ENCODE measurements at places on chromosomes 1 and 21.

DNA sequence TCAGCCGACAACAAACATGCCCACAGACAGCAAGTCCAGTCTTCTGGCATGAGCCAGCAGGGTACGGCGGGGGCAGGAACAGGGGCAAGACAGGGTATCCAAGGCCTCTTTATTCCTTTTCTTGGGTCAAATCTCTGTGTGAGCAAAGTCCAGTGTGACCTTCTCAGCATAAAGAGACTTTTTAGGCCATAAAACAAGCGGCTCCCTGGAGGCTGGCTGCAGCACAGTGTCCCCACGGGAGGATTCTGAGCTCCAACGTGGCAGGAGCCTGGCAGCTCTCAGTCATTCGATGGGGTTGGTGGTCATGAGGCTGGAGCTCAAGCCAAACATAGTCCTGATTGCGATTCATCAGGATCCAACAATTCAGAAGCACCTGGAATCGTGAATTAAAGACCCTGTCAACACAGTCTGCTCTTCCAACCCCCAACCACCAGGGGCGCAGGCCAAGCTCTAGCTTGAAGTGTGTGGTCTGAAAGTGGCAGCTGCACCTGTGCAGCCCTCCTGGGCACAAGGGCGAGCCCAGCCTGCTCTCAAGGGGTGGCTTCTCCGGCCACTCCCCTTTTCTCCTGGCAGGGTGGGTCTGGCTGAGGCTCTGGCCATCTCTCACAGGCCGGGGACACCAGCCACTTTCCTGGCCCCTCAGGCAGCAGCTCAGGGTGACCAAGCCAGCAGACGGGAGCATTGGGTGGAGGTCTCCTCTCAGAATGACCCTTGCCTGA is 62.1 kb downstream of the SLC66A1 start:
- no peak for DNase-seq

GRCh38 chr1:44314452-44314851 is 40.6 kb downstream of the ERI3 start:
- DNase-seq, result no peak

DNA sequence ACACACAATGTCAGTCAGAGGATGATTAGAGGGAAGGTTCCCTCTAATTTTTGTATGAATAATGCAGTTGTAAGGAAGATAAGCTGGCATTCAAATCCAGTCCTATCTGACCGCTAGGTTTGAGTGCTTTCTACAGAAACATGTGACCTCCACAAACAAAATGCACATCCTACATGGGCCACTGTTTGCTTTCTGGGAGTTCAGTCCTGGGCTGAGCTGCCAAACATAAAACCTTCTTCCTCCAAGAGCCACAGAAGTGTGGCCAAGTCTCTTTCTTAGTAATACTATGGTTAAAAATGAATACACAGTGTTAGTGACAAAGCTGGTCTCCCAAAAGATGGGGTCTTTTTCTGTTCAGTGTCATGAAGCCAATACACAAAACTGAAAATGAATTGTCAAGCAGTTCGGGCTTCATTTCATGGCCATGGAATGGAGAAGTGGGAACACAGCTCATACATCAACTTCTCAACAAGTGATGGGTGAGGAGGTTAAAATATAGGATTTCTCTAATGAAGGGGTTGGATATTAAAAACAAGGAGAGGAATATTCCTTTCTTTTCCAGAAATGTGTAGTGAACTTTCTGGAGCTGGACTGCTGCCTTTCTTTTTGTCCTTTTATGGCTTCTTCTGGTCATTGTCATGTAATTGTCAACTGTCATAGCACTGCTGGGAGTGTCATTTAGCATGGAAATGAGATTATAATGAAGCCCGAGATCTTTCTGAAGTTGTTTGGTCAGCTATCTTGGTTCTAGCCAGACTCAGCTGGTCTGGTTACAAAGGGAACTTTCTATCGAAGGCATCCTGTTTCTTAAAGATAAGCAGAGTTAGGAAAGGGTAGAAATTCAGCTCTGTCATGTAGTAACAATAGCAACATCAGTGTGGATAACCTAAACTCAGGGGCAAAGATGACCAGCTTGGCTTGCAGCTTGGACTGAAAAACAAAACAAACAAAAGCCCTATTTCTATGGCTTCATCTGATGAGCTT is 135.1 kb downstream of the CHD1L start:
- DNase-seq, result no peak

DNA sequence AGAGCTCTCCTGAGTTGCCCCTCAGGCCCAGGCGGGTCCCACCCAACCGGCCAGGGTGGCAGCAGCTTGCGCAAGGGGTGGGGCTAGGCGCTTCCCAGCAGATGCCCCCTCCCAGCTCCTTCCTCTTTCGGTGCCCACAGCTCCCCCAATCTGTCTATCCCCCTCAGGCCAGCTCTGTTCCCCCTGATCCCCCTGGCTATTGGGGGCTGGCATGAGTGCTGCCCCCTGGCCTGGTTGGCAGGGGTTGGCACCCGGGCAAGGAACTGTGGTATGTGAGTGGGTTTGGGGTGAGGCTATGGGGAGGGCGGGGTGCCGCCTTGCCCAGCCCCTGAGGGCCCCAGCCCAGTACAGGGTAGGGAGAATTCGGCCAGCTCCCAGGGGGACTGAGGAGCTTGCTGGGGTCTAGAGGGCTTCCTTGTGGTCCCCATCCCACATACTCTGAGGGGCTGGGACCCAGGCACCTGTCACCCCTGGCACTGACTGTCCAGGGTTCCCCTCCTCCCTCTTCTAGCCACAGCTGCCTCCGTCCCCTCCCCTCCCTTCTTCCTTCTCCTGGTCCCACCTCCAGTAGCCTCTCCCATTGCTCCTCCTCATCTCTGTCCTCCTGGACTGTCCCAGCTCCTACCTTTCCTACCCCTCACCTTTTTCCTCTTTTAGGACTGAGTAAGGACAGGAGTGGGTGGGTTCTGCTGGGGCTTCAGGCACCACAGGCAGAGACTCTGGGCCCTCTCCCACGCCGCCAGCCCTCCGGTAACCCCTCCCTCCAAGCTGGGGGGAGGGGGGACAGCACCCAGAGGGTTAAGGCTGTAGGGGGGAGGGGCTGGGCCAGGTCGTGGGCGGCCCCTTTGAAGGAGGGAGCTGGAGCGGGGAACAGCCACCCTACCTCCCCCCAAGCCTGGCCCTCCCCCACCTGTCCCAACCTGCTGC is 5.7 kb downstream of the ZBTB7B start:
- no peak for DNase-seq

- peak; percentile 24 for DNase-seq
These were observed 749 bp downstream of the CITED4 start for GRCh38 chr1:40861224-40862003.

- no peak for DNase-seq
These were observed 8.0 kb upstream of the RIMS3 start for GRCh38 chr1:40673452-40673851.

DNA sequence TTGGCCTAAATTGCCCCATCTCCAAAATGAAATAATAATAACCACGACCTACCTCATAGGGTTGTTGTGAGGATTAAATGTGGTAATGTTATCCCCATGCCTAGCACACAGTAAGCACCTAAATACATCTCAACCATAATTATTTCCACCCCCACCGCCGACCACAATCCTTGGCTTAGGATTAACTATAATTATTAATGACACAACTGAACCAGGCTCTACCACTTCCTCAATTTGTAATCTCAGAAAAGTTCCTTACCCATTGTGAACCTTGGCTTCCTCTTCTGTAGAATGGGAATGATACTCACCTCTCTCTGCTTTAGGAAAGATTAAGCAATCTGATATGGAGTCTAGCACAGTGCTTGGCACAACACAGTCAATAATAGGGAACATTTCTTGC is 44.3 kb upstream of the TACSTD2 start:
- DNase-seq, result no peak

DNA sequence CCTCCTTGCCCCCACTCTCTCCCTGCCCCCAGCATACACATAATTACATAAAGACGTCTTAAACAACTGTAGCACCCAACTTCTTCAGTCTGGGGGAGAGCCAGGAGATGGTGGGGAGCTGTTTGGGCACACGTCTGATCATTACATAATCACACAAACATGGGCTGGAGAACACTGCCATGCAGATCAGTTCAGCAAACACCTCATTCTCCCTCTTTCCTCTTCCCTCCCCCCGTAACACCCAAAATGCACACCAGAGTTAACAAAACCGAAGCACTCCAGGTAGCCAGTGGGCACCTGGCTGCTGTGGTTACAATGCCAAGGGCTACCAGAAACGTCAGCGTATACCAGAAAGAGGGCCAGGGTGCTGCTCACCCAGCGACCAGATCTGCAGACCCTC is 1.6 kb downstream of the HIVEP3 start:
- DNase-seq, result no peak

GRCh38 chr1:3685222-3685621 is 32.9 kb downstream of the TP73 start:
- no peak for DNase-seq

GRCh38 chr1:214123061-214123784 is 135.4 kb downstream of the PROX1 start:
- no peak for DNase-seq

- DNase-seq, result no peak
These were observed 60.1 kb downstream of the PKN2 start for GRCh38 chr1:88744142-88744541.

Data from stimulated activated CD4-positive, alpha-beta T cell treated with anti-CD3 and anti-CD28 coated beads, Interleukin-15, amount 100 ng/mL, for 1 hour (primary cell).